ENCODE measurements at places on chromosomes 3 and 15.

GRCh38 chr3:17442332-17443049 lies 299.9 kb downstream of the TBC1D5 start:
- DNase-seq, result no peak

DNA sequence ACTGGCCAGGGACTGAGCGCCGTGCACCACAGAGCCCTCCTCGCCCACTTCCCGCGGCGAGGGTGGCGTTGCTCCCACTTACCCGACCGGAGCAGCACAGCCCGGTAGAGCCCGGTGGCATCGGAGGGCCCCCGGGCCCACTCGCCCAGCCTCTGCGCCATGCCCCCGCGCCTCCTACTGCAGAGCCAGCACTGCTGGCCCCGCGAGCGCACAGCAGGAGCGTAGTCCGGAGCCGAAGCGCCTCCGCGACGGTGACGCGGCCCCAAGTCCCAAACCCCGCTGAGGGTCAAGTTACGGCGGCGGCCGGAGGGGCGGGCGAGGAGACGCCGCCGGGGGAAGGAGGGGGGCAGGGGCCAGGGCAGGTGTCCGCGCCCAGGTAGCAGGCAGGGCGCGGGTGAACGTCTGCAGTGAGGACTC lies 9.6 kb upstream of the FAM107A start:
- no peak for DNase-seq

DNA sequence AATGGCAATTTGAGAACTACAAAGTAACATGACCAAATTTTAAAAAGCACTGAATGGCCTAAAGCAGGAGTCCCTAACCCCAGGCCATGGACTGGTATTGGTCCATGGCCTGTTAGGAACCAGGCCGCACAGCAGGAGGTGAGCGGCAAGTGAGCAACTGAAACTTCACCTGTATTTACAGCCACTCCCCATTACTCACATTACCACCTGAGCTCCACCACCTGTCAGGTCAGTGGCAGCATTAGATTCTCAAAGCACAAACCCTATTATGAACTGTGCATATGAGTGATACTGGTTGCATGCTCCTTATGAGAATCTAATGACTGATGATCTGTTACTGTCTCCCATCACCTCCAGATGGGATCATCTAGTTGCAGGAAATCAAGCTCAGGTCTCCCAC lies 48.8 kb downstream of the SENP7 start:
- no peak for DNase-seq

DNA sequence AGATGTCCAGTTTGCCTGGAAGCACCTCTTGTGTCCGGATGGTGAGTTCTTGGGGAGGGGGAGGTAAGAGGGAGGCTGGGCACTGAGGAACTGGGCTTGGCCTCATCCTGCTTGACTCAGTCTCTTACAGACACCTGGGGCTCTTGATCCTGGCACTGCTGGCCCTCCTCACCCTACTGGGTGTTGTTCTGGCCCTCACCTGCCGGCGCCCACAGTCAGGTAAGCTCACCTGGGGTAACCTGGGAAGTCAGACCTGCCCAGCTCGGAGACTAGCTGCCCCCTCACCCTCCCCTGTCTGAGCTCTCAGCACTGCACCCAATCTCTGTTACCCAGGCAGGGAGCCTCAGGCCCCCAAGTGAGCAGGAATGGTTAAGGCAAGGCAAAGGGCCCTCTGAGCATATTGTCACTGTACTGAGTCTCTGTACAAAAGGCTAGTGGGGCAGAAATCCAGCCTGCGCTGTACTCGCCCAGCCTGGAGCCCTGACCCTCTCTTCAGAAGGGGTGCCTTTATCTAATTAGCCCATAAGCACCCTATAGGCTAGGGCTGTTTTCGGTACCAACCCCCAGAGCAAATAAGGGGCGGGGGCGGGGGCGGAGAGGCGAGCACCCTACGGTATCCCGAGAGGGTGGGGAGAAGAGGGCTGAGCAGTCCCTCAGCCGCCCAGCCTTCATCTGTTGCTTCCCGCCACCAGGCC lies 2.2 kb upstream of the IL17RC start:
- no peak for DNase-seq

DNA sequence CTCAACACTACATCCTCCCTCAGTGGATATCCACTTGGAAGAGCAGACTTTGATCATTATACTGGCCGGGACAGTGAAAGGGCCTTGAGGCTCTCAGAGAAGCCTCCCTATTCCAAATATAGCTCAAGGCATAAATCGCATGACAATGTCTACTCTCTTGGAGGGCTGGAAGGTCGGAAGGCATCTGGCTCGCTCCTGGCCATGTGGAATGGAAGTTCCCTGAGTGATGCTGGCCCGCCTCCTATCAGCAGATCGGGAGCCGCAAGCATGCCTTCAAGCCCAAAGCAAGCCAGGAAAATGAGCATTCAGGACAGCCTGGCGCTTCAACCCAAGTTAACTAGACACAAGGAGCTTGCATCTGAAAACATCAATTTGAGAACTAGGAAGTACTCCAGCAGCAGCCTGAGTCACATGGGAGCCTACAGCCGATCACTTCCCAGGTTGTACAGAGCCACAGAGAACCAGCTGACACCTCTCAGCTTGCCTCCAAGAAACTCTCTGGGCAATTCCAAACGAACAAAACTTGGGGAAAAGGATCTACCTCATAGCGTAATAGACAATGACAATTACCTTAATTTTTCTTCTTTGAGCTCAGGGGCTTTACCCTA lies 25.4 kb downstream of the PHLDB2 start:
- no peak for DNase-seq

- DNase-seq, result no peak
Observed at GRCh38 chr3:46561951-46562350, 4.2 kb downstream of the LRRC2 start.

- DNase-seq, result no peak
Observed at GRCh38 chr15:57735431-57735830, 28.9 kb downstream of the POLR2M start.

GRCh38 chr15:75861750-75862402 lies 18.6 kb downstream of the UBE2Q2 start:
- no peak for DNase-seq

DNA sequence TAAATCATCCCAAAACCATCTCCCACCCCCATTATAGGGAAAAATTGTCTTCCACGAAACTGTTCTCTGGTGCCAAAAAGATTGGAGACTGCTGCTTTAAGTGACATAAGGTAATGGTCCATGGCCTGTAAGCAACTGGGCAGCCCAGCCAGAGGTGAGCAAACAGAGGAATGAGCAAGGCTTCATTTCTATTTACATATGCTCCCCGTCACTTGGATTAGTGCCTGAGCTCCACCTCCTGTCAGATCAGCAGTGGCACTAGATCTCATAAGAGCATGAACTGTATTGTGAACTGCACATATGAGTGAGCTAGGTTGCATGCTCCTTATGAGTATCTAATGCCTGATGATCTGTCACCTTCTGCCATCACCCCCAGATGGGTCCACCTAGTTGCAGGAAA lies 1159.8 kb upstream of the ALCAM start:
- DNase-seq, result no peak

DNA sequence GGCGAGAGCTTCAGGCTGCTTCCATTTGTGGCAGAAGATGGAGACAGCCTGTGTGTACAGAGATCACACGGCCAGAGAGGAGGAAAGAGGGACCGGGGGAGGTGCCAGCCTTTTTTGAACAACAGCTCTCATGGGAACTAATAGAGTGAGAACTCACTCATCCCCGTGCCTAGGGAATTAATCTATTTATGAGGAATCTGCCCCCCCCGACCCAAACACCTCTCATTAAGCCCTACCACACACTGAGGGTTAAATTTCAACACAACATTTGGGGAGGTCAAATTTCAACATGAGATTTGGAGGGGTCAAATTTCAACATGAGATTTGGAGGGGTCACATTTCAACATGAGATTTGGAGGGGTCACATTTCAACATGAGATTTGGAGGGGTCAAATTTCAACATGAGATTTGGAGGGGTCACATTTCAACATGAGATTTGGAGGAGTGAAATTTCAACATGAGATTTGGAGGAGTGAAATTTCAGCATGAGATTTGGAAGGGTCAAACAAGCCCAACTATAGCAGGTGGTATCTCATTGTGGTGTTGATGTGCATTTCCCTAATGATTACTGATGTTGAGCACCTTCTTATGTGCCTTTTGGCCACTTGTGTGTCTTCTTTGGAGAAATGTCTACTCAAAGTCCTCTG lies 20.6 kb upstream of the RFTN1 start:
- DNase-seq, result no peak

- DNase-seq, result no peak
Observed at GRCh38 chr3:184825121-184825820, 13.3 kb downstream of the VPS8 start.

- DNase-seq, result no peak
Observed at GRCh38 chr3:124640635-124641306, 89.5 kb upstream of the UMPS start.

- DNase-seq, result peak; percentile 30
Observed at GRCh38 chr3:72347819-72348319, 500.4 kb downstream of the SHQ1 start.

DNA sequence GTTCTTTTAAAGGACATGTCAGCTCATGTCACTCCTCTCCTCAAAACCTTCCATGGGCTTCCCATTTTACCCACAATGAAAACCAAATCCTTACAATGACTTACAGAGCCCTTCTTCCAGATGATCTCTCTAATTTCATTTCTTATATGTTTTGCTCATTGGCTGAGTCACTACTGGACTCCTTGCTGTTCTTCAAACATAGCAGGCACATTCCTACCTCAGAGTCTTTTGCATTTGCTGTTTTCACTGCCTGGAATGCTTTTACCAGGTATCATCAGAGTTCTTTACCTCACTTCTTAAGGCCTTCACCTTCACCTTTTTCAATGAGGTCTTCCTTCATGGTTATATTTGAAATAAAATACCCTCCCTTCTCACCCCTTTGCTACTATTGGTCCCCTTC lies 57.3 kb downstream of the NECTIN3 start:
- no peak for DNase-seq

DNA sequence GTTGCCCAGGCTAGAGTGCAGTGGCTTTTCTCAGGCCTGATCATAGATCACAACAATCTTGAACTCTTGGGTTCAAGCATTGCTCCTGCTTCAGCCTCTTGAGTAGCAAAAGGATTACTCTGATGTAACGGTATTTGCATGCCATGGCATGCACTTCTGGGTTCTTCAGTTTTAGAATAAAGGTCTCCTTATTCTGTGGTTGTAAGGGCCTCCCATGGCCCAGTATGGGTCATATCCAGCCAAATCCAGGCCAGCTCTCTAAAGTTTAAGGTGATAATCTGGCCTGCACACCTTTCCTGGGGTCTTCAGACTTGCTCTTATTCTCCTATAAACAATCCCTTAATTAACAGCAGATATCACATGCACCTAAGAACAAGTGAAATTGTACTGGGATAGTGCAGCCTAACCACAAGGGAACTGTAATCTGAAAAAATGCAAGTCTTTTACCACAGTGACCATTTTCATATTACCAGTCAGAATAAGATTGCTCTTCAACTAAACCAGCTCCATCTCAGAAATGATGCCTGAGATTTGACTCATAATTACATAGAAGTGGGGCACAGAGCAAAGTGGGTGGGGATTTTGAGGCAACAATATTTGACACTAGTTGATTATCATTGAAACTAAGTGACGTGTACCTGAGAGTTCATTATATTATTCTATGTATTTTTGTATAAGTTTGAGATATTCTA lies 25.4 kb downstream of the COMMD2 start:
- no peak for DNase-seq

GRCh38 chr3:197019535-197019934 lies 10.1 kb downstream of the MELTF start:
- no peak for DNase-seq

DNA sequence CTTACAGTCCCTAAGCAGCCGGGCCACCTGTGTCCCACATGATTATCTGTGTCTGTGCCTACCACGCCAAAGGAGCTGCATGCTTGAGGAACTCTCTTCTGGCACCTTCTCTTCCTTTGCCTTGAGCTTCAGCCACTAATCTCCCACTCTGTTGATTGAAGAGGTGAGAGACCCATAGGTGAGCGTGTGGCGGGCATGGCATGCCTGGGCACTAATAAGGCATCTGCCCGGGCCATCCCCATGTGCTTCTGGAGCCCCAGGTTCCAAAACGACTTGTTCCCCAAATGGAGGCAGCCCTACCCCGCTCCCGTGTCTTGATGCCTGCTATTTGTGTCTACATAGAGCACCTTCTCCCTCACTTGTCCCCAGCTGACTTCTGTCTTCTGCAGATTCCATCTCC lies 13.0 kb downstream of the MCM2 start:
- no peak for DNase-seq

DNA sequence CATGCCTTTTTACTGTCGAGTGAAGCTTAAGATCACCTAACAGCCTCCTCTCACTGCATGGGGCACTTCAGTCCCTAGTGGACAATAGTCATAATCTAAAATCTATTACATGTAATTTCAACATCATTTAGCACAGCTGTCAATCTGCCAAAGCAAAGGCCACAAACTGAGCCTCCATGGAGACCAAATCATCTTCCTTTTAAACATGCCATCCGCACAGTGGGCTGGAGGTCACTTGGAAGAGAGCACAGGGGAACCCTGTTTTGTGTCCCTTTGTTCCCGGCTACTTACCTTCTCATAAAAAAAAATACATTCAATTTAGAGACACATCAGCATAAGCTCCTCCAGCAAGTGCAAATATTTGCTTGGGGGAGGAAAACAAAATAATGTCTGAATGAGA lies 167.3 kb downstream of the SQOR start:
- no peak for DNase-seq

- no peak for DNase-seq
Observed at GRCh38 chr3:193021506-193022010, 103.9 kb upstream of the MB21D2 start.

DNA sequence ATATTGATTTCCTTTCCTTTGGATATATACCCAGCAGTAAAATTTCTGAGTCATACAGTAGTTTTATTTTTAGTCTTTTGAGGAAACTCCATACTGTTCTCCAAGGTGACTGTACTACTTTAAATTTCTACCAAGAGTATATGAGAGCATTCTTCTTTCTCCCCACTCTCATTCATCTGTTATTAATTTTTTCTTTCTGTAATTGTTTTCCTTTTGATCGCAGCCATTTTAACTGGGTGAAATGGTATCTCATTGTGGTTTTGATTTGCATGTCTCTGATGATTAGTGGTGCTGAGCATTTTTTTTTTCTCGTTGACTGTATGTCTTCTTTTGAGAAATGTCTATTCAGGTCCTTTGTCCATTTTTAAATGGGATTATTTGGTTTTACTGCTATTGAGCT lies 18.3 kb upstream of the VGLL3 start:
- DNase-seq, result no peak

DNA sequence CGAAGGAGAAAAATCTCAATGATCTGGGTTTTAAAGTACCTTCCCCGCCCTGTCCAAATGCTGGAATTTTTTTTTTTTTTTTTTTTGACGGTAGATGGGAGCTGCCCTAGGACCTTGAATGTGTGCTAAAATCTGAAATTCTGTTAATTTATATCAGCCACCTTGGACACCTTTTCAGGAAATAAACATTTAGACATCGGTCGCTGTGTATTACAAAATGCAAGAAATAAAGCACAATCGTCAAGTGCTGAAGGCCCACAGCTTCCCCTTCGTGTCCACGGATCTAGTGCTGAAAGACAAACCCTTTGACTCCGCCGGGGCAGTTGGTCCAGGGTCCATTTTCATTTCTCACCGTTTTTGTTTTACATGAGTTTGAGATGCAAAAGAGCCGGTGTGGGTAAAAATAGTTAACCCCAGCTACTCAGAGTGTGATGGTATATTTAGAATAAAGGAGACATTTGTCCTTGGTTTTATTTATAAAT lies 90.2 kb upstream of the CHD2 start:
- no peak for DNase-seq

- DNase-seq, result no peak
Observed at GRCh38 chr3:158403013-158403412, 168.0 kb upstream of the MLF1 start.

GRCh38 chr15:80970018-80970657 lies 19.5 kb downstream of the MESD start:
- peak; percentile 35 for DNase-seq

Measured in T follicular helper cell (primary cell).